ENCODE measurements at places on chromosomes 2 and 18. TPM values are rescaled to one million over a fixed set of nuclear protein-coding genes. Genes with fewer than 3 reads are reported as not detected.

Gene TCF7L1
- total RNA-seq: 0.16 TPM

Gene CXCR1
- not detected for total RNA-seq

Gene SLC23A3
- 4.0 TPM for total RNA-seq

Gene CD207
- not detected for total RNA-seq

GRCh38 chr2:85257359-85257969 lies 70.3 kb downstream of the TGOLN2 start:
- H3K27ac ChIP-seq: no peak overlapping the region
- DNase-seq: no peak
- no peaks in the 10 kb centered on the region for H3K4me1 ChIP-seq
- H3K4me3 ChIP-seq: no peak overlapping the region
- H3K36me3 ChIP-seq: no peaks in the 10 kb centered on the region
- H3K27me3 ChIP-seq: no peaks in the 10 kb centered on the region

- H3K4me1 ChIP-seq: peaks cover 28% of the 10 kb centered on the region
- no peak overlapping the region for H3K27ac ChIP-seq
- peak; percentile 33 for DNase-seq
- H3K36me3 ChIP-seq: peaks cover 8% of the 10 kb centered on the region
- no peaks in the 10 kb centered on the region for H3K27me3 ChIP-seq
- no peak overlapping the region for H3K4me3 ChIP-seq
Measured at GRCh38 chr2:101516823-101517690, 42.1 kb upstream of the RFX8 start.

DNA sequence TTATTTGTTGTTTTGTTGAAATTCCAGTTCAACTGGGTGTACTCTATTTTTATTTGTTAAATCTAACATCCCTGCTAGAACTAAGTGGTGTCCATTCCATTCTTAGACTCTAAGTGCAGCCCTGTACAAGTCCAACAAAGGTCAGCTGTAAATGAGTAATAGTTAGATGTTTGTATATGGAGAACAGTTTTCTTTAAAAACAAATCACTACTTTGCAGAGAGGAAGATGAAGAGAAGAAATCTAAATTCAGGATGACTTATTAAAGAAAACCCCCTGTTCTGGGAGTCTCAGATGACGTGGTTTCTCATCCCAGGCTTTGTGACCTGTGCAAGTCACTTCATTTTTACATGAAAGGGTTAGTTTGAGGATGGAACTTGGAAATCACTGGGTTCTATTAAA lies 57.9 kb downstream of the GALNT14 start:
- no peaks in the 10 kb centered on the region for H3K36me3 ChIP-seq
- H3K27me3 ChIP-seq: no peaks in the 10 kb centered on the region
- DNase-seq: no peak
- no peak overlapping the region for H3K27ac ChIP-seq
- H3K4me3 ChIP-seq: no peak overlapping the region
- no peaks in the 10 kb centered on the region for H3K4me1 ChIP-seq

DNA sequence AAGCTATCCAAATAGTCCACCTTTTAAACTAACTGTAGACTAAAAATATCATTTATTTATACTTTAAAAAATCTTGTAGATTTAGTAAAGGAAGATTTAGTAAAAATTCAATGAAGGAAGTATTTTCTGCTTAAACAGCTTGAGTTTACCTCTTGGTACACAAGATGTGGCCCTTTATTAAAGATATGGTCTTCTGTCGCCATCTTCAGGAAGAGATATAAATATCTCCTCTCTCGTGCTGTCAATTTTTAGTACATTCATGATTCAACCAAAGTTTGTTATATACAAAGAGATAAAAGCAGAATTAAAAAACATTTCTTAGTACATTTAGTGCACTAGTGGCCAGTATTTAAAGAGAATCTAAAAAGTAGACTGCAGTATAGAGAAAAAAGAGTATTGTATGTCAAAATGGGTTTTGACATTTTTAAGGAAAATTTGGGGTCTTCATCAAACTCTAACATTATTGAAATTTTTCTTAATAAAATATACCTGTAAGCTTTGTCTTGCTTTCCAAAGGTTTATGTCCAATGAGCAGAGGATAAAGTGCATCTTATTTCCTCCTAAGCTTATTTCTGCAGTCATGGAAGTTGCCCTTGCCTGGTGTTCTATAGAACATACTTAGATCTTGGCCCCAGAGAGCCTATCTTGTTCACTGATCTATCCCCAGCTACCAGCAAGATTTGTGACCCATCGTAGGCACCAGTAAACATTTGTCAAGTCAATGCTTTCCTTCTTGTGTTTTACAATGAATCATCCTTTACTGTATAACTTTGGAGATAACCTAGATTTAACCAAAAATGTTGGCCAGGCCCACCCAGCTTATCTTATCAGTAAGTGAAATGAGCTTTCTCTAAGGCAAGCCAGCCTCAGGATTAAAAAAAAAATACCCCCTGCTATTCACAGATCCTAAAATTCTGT lies 18.5 kb upstream of the EML6 start:
- peaks cover 17% of the 10 kb centered on the region for H3K4me1 ChIP-seq
- H3K27me3 ChIP-seq: peaks cover 44% of the 10 kb centered on the region
- no peak overlapping the region for H3K27ac ChIP-seq
- no peaks in the 10 kb centered on the region for H3K36me3 ChIP-seq
- DNase-seq: no peak

DNA sequence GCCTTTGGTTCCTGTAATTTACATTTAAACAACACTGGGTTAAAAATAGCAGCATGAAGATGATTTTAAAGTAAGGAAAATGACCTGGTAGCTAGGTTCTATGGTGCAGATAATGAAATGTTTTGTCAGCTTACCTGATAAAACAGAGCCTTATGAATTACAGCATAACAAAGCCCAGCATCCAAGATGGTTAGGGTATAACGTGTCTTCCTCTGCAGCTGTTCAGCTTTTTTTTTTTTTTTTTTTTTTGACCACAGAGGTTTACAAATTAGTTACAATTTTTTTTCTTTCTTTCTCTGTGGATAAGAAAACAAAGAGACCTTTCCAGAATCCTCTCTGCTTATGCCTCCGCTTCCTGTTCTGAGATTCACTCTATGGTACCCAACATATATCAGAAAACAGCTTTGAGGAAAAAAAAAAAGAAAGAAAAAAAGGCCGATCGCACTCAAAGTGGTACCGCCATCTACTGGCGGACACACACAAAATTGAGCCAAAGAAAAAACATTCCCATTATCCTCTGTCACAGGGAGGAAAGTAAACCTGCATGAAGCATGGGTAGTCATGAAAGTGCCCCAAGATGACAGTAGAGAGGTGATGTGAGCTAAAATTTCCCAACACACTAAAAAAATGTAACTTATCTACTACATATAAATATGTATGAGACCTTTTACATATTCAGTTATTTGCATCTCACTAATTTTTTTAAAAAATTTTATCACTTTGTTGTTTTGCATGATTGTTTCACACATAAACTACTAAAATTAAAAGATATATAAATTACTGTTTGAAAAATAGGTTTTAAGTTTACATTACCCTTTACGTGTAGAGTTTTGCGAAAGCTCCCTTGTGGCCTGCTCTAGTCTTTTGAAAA lies at the start of gene SCN3A:
Gene SCN3A, minus strand, starts transcription at position 362 of the 871 bp plus-strand sequence. CDS start 27,656 bp downstream, outside the sequence.
- no peaks in the 10 kb centered on the region for H3K36me3 ChIP-seq
- H3K4me1 ChIP-seq: no peaks in the 10 kb centered on the region
- H3K27ac ChIP-seq: no peak within 1 kb of the TSS
- DNase-seq: peak; percentile 4
- H3K4me3 ChIP-seq: no peak within 1 kb of the TSS
- no peaks in the 10 kb centered on the region for H3K27me3 ChIP-seq

- peak; percentile 12 for DNase-seq
- H3K27me3 ChIP-seq: peaks cover 17% of the 10 kb centered on the region
- no peak overlapping the region for H3K27ac ChIP-seq
- no peaks in the 10 kb centered on the region for H3K4me1 ChIP-seq
- no peaks in the 10 kb centered on the region for H3K36me3 ChIP-seq
Measured at GRCh38 chr18:47595831-47596501, 334.5 kb downstream of the SMAD2 start.

GRCh38 chr2:74702001-74702715 lies 48.1 kb downstream of the SEMA4F start:
- H3K27ac ChIP-seq: no peak overlapping the region
- no peak overlapping the region for H3K4me3 ChIP-seq
- H3K27me3 ChIP-seq: no peaks in the 10 kb centered on the region
- no peaks in the 10 kb centered on the region for H3K36me3 ChIP-seq
- no peaks in the 10 kb centered on the region for H3K4me1 ChIP-seq

DNA sequence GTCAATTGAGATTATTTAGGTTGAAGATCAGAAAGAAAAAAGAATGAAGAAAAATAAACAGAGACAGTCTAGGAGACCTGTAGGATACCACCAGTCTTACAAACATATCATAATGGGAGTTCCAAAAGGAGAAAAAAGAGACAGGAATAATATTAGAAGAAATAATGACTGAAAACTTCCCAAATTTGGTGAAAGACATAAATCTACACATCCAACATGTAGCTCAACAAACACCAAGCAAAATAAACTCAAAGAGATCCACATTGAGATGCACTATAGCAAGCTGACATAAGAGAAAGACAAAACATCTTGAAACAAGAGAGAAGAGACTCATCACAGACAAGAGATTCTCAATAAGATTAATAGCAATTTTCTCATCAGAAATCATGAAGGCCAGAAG lies 274.0 kb downstream of the TFCP2L1 start:
- H3K4me1 ChIP-seq: no peaks in the 10 kb centered on the region
- no peaks in the 10 kb centered on the region for H3K36me3 ChIP-seq
- no peak overlapping the region for H3K4me3 ChIP-seq

GRCh38 chr2:195824478-195824877 lies 167.5 kb downstream of the SLC39A10 start:
- H3K4me1 ChIP-seq: peaks cover 13% of the 10 kb centered on the region
- H3K36me3 ChIP-seq: no peaks in the 10 kb centered on the region
- H3K4me3 ChIP-seq: no peak overlapping the region
- no peak overlapping the region for H3K27ac ChIP-seq

DNA sequence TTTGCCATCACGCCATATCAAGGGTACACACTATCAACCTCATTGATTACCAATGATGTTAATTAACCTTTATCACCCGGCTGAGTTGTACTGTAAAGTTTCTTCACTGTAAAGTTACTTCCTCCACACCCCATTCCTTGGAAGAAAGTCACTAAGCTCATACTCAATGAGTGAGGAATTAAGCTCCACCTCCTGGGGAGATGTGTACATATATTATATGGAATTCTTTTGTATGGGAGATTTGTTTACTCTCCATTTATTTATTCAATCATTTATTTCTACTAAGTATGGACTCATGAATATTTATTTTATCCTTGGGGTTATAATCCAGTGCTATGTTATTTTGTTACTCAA lies 56.8 kb downstream of the C2orf74 start:
- H3K27me3 ChIP-seq: no peaks in the 10 kb centered on the region
- H3K4me1 ChIP-seq: no peaks in the 10 kb centered on the region
- no peak overlapping the region for H3K27ac ChIP-seq
- peaks cover 4% of the 10 kb centered on the region for H3K36me3 ChIP-seq

DNA sequence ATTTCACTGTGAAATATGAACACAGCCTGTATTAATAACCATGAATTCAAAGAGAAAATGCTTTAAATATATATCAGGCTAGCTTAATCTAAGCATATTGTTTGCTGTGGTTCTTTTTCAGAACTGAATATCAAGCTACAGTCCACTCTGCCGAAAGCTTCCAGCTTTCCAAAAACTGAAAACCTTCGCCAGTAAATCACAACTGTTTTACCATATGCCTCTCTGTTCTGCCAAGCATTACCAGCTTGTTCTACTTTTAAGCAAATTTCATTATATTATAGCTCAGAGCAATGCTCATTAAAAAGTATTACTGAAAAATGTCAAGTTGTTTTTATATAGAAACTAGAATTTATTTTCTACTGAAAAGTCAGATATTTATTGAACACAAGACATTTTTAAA lies 277.4 kb downstream of the NRXN1 start:
- H3K4me3 ChIP-seq: no peak overlapping the region
- H3K27ac ChIP-seq: no peak overlapping the region
- DNase-seq: no peak
- no peaks in the 10 kb centered on the region for H3K36me3 ChIP-seq
- H3K27me3 ChIP-seq: no peaks in the 10 kb centered on the region

DNA sequence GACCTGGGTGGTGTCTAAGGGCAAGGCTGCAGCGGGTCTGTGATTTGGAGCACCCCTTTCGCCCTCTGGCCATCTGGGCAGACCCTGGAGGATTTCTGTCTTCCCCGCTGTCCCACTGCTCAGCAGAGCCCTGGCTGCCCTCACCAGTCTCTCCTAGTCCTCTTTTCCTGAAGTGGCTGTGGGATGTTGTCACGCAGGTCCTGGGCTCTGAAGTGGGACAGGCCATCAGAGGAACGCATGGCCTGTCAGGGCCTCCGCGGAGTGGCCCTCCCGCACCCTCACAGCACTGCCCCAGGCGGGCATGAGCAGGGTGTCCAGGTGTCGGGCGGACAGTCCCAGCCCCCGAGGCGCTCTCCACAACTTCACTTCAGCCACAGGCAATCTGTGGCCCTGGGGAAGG lies 1.1 kb upstream of the TMEM185B start:
- peaks cover 66% of the 10 kb centered on the region for H3K4me1 ChIP-seq
- DNase-seq: no peak
- H3K27me3 ChIP-seq: no peaks in the 10 kb centered on the region
- peaks cover 19% of the 10 kb centered on the region for H3K36me3 ChIP-seq
